CD8-positive, alpha-beta T cell (primary cell): ENCODE measurements at places on chromosomes 7 and 10.
A peak's percentile ranks its signal among the peaks of the same experiment; 100 is the strongest.

- no peak for DNase-seq
These were observed 56.1 kb downstream of the ABI1 start for GRCh38 chr10:26804418-26805393.

DNA sequence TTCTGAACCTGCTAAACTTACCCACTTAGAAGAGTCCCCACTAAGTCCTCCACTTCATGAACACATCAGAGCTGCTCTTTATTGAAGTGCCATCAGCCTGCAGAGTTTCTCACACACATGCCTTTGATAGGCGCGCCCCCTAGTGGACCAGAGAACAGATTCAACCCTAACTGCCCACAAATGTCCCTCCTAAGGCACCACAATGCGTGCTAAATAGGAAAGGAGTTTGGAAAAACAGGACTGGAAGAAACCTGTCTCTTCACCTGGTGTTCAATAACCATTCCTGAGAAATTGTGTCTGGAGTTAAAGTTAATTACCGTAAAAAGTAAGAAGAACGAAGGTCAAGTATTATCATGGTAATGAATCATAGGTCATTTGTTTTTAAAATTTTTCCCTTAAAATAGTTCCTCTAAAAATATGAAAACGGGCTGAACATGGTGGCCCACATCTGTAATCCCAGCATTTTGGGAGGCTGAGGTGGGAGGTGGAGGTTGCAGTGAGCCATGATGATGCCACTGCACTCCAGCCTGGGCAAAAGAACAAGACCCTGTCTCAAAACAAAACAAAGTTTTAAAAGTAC is 249.7 kb downstream of the ELMO1 start:
- DNase-seq, result peak; percentile 81

GRCh38 chr7:95169678-95170077 is 154.7 kb downstream of the PON1 start:
- DNase-seq, result no peak

DNA sequence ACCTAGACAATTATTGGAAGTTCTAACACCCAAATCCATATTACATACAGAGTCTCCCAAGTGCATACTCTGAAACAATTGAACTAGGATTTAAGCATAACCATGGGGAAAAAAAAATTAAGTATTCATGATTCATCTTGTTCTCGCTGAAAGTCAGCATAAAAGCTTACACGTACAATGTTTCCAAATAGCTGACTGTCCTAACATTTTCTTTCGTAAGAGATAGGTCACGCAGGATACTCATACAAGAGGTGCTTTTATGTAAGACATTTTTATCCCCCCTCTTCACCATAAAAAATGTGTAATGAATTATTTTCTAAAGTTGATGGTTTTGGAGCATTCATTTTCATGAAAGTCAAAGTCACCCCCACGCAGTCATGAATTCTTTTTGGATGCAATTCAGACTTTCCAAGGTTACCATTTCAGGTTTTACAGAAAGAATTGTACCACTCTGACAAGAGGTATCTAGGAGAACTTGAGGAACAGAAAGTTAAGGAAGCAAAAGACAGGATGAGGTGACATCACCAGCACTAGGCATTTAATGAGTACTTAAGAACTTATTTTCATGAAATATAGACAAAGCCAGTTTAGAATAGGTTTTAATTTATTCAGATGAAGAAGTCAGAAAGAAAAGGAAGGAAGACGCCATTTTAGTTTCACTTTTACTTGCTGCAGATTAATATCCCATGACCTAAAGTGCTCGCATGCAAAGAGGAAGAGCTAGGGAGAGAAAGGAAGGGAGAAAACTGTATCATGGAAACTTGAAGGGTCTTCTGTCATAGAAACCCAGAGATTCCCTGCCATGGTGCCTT is 55.8 kb downstream of the TMEM26 start:
- no peak for DNase-seq

DNA sequence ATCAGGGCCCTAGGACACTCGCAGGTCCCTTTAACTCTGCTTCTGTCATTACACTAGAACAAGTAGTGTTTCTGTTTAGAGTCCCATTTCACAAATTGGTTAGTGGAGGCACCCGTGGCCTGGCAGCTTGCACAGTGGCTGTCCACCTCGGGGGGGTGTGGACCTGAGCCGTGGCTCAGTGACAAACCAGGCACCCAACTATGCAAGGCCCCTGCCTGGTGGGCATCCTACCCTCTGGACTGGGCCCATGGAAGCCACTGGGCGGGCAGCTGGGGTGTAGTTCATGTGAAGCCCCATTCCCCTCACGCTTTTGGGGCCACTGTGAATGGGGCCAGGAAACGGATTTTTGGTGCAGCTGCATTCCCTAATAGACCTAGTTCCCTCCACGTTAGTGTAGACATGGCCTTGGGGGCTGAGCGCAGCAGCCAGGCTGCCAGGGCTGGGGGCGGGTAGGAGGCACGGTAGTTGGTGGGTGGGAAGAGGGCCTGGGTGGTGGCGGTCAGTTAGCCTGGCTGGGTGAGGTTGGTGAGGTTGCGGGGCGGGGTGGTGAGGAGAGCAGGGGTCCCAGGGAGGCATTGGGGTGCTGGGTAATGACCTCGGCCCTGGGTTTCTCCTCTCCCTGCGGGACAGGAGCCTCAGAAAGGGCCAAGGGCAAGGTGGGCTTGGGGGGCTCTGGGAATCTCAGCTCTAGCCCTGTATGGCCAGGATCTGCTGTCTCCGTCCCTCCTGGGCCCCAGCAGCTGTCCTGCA is 18.7 kb downstream of the ZNF316 start:
- DNase-seq, result no peak

GRCh38 chr10:6642876-6643275 is 62.8 kb upstream of the PRKCQ start:
- DNase-seq, result no peak

DNA sequence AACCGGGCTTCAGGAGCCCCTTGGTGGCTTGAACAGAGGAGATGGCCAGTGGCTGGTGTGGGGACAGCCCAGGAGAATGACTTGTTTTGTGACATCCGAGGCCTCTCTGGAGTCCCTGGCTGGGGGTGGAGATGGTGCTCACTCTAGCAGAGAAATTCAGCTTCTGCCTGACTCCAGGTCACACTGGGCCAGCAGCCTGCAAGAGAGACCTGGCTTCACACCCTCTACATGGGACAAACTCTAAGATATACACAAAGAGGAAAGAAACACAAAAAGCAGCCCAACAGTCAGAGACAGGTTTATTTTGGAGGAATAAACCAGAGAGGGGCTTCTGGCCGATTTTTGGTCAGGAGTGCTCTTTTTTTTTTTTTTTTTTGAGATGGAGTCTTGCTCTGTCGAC is 132.8 kb downstream of the ELFN1 start:
- DNase-seq, result no peak

DNA sequence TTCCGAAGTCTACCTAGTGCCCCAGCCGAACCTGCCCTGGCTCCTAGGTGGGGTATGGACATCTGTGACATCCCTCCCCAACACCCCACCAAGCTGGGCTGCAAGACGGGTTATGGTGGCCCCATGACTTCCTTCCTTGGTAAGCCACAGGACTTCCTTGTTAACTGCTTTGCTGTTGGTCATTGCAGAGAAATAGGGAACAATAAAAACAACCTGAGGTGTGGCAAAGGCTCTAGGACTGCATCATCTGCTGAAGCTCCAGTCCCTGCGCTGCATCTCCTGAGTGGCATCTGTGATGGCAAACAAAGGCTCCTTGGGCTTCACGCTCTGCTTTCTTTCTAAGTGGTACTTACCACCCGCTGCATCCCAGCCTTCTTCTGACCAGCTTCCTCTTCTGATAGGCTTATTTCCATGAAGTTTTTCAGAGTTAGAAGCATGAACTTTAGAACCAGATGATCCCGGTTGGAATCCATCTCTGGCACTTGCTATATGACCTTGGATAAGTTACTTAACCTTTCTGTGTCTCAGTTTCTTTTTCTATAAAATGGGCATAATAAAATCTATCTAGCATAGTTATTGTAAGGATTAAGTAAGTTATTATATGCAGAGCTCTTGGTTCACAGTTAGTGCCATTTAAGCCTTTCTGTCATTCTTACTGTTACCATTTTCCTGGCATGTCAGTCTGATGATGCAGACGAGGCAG is 216.8 kb downstream of the RPS24 start:
- DNase-seq, result peak; percentile 23

DNA sequence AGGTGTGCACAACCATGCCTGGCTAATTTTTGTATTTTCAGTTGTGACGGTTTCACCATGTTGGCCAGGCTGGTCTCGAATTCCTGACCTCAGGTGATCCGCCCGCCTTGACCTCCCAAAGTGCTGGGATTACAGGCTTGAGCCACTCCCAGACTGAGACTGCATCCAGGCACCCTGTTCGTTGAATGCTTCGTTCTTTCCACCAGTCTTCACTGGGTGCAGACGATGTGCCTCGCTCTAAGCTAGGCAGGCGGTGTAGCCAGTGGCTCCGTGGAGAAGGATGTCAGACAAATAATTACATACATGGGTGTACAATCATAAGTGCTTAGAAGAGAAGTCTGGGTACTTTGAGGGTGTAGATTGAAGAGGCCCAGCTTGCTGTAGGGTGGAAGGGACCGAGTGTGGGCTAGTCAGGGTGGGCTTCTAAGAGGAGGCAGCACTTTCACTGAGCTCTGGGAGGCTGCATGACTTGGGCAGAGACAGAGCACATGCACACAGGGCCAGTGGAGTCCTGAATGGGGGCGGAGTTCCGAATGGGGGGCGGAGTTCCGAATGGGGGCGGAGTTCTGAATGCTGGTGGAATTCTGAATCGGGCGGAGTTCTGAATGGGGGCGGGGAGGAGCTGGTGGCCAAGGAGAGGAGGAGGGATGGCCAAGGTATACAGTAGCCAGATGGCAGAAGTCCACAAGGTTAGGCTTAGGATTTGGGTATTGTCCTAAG is 74.3 kb downstream of the COL26A1 start:
- no peak for DNase-seq

GRCh38 chr7:17915168-17915567 is 25.1 kb downstream of the SNX13 start:
- DNase-seq, result no peak

DNA sequence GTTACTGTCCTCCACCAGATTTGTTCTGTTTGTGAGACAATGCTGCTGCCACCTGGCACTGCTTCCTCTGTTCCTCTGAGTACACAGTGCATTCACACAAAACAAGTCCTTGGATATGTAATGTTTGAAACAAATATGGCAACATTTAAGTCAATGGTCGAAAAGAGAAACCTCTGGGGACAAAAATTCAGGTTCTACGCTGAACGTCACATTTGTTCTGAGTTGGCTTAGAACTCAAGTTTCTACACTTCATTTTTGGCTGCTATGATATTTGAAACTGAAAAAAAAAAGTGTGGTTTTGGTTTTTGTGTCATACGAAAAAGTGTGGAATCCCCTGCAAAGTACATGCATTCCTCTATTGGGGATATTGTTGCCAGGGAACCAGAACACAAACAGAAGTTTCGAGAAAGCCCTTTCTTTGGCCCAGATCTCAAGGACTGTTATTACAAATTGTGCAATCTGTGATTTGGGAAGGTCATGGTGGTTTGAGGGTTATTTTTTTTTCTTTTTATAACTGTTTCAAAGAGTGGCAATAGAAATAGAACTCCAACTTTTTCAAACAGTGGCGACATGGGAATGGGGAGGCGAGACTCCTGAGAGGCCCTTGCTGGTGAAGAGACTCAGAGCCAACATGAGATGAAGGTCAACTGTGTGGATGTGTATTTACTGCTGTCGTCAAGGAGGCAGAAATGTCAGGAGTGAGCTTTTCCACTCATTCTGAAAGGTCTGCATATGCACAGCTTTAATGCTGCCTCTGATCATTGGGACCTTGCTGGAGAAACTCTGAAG is 127.5 kb downstream of the CUBN start:
- no peak for DNase-seq

DNA sequence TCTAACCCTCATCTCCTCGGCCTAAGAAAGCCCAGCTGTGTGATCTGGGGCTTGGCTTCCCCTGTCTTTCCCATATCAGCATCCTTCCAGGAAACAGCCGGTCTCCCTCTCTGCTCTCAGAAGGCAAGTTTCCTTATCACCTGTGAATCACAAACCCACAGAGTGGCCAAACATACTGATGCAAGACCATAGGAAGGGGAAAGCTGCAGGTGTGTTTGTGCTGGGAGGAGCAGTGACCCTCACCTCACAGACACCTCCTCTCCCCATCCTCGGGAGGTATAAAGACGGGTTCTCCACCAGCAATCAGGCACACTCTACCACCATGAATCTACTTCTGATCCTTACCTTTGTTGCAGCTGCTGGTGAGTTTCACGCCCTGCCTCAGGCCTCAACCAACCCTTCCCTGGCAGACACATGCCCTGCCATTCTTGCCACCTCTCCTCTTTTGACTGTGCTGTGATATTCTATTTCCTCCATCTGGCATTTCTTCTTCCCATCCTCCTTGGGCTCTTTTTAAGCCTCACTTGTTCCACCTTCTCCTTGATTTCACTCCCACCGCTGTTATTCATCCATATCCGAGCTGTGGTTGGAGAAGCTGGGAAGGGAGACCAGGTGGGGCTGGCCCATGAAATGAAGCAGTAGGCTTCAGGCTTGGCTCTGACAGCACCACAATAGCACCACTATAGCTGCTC is at the start of gene PRSS2:
PRSS2 (plus strand) TSS at position 310 of the 692 bp plus-strand sequence; CDS start at position 323, 13 bp downstream.
- no peak for DNase-seq

GRCh38 chr7:103499976-103500375 is 54.0 kb upstream of the SLC26A5 start:
- no peak for DNase-seq

DNA sequence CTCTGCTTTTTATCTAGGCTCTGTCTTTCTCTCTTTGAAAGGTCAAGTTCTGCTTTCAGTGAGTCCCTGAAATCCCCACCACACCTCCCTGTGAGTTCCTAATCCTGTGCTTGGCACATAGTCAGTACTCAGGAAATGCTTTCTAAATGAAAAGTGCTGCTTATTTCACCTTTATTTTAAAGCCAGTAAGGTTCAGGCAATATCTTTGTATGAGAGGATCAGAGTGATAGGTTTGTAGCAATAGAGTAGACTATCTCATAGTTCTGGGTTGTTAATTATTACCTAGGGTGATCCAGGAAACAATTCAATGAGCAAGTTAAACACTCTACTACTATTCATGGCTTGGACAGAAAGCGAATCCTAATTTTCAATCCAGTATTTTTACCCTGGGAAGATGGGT is 7.4 kb upstream of the LAMB1 start:
- DNase-seq, result no peak

- no peak for DNase-seq
These were observed 117.5 kb upstream of the AGK start for GRCh38 chr7:141433698-141434097.
